ENCODE measurements at places on chromosomes 16 and 17.
A peak's percentile ranks its signal among the peaks of the same experiment; 100 is the strongest.

GRCh38 chr16:22386976-22387375, 12.6 kb upstream of the CDR2 start:
- no peak for DNase-seq

GRCh38 chr16:450785-451512, 25.5 kb downstream of the RAB11FIP3 start:
- no peak for DNase-seq

DNA sequence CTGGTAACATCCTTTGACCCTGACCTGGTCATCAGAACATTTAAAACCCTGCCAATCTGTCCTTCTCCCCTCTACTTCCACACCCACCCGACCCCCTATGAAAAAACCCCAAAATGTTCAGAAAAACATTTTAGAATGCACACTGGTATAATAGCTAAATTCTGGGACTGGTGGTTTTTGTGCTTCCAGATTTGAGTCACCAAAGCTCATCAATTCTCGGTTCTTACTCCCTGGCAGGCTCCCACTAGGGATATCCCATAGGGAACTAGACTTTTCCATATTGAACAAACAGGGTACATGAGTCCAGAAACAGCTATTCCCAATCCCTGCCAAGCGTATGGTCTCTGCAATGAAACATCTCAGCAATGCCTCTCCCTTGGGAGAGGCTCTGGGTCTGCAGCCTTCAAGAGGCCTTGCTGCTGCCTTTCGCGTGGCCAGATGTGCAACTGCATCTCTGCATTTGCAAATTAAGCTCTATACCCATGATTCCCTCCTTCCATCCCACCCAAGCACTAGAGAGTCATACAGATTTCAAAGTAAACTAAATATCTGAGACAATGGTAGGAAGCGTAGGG, 67.7 kb downstream of the SMG6 start:
- DNase-seq = no peak

- no peak for DNase-seq
Measured at GRCh38 chr17:50684288-50684611, 23.5 kb downstream of the ANKRD40 start.

- DNase-seq = no peak
Measured at GRCh38 chr16:3566990-3567389, 10.2 kb downstream of the NLRC3 start.

- no peak for DNase-seq
Measured at GRCh38 chr17:79280866-79281572, 206.4 kb downstream of the ENGASE start.

DNA sequence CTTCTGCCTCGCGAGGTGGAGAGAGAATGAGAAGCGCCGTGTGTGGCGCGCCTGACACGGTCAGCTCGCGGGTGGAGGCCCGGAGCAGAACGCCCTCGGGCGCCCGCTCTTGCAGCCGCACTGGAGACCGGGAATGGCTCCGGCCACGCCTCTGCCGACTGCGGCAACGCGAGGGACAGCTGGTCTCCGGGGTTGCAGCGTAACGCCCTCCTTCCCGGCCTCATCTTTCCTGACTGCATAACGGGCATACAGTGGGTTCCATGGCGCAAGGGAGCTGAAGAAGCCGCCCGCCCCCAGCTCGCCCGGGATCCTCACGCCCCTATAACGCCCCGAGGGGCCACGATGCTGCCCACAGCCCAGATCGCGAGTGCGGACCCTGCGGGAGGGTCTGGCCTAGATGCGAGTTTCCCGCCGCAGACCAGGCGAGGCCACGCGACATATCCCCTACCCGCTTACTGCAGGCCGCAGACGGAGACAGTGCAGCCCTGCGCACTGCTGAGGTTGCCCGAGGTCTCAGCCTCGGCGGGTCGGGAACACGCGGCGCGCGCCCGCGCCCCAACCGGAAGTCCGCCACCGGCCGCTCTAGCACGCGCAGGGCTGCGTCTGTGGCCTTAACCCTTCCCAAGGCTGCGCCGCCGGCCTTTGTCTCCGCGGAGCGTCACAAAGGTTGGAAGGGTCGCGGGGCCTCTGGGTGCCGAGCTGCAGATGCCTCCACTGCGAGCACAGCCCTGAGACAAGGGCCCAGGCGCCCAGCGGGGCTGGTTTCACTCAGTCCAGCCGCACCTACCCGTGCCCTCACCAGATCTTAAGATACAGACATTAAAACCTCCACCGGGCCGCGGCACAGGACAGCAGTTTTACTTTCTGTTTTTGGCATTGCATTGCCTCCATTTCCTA, 18.8 kb downstream of the BCL7C start:
- DNase-seq = peak; percentile 87

DNA sequence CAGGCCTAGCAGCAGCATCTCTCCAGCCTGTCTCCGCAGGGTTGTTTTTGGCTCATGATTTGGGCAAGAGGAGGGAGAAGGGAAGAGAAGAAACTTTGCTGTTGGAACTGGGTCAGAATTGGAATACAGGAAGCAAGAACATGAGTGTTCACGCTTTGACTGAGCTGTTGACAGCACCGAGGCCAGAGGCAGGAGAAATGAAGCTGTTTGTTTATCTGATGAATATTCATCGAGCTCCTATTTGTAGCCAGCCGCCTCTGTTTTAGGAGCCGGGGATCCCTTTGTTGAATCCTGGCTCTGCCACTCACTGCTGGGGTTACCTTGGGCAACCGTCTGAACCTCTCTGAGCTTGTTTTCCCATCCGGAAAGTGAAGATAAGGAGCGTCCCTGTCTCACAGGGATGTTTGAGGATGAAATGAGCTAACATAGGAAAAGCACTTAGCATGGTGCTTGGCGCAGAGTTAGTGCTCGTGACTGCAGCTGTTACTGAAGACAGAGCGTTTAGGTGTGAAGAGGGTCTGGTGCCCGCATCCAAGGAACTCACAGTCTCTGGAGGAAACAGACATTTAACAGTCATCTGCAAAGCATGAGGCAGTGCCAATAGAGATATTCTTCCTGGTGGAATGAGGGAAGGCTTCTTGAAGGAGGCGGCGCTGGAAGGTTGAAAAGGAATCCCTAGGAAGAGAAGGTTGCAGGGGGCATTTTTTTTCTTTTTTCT, 29.2 kb downstream of the RAP1GAP2 start:
- DNase-seq = no peak
